ENCODE measurements at places on chromosomes 16 and 17.

DNA sequence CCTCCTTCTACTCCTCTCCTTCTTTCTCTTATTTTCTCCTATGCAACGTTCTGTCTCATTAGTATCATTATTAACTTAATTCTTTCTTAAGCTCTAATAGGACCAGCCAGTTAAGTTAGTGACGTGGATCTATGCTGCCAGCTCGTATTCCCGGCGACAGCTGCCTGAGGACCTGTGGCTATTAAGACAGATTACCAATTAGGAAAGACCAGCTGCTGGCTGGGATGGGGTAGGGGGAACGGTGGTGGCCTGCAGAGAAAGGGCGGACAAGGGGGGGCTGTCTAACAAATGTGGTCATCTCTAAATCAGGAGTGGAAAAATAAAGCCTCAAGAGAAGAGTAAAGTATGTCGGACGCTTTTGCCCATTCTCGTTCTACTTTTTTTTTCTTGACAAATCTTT lies 770 bp upstream of the MYH3 start:
- no peak for DNase-seq

- no peak for DNase-seq
These were observed 142.2 kb downstream of the AATF start for GRCh38 chr17:37090941-37091340.

GRCh38 chr16:11452746-11453389 lies 107.6 kb downstream of the RMI2 start:
- no peak for DNase-seq

DNA sequence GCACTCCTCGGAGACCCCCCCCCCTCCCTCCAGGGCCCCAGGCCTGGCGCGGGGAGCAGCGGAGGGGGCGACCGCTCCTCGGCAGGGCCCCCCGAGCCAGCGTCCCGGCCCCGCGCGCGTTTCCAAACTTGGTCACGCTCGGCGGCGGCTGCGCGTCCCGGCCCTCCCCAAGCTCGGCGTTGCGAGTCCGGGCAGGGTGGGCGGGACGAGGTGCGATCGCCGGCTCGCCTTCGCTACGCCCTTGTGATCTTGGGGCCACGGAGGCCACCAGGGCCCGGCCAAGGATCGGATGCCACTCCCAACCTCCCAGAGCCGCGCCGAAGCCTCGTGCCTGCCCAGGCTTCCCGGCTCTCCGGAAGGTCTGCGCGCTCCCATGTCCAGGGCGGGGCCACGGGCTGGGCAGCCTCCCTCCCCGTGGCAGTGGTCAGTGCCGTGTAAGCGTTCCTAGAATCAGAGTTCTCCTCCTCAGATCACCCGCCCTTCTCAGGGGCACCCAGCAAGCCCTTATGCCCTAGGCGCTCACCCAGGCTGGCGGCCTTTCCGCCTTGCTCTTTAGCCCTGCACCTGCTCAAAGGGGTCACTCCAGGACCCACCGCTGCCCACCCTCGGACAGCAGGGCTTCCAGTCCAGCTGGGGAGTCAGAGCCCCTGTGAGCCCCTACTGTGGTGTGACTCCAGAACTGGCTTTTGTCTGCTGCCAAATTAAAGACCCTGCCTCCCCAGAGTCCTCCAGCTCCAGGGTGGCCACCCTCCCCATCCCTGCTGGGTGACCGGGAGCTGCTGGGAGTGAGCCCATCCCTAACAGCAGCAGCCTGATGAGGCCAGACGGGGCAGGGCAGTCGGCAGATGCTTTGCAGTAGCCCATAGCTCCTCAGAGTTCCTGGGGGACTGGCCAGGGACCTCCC lies 12.2 kb upstream of the MRPS23 start:
- DNase-seq = no peak

DNA sequence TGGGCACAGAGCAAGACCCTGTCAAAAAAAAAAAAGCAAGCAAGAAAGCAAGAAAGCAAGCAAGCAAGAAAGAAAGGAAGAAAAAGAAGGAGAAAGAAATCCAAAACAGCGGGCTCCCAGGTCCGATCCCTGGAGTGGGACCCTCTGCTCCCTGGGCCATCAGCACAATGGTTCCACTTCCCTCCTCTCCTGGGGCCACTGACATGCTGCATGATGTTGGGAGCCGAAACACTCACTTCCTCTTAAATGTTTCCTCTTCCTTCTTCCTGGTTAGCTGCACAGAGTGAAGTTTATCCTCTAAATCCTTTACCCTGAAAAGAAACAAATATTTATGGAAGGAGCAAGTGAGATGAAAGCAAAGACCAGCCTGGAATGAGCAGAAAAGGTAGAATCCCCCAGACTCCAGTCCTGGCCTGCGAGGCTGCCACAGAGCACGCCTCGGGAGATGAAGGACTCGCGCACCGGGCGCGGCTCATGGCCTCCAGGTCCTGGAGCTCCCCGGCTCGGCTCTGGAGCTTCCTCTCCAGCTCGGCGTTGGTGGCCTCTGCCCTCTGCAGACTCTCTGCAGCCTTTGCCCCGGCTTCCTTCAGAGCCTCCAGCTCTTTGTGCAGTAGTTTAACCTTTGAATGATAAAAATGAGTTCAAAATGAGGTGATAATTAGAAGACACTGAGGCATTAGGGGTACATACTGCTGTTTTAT lies 19.0 kb downstream of the CCDC57 start:
- DNase-seq = no peak

DNA sequence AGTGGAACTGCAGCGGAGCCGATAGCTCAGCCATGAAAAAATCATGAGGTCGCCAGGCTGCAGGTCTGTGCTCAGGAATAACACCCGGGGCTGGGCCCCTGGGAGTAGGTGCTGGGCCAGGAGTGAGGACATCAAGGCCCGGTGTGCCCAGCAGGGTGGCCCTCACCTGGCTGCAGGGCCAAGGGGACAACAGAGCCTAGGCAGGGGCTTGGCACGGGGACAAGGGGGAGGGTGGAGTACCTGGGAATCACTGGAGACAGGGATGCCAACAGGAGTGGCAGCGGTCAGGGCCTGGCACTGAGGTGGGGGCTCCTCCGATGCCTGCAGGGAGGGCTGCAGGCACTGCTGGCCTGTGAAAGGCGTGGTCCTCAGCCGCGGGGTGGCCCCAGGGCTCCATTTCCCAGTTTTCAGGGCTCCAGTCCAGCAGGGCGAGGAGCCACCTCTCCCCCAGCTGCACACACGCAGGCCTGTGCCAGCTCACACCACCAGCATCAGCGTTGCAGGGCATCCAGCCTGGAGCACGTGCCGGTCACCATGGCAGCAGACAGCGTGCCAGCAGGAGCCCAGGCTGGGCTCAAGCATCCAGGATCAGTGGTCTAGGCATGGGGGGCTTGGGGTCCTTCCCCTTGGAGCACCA lies 4.7 kb upstream of the FSCN2 start:
- DNase-seq = no peak

GRCh38 chr17:44033861-44034408 lies 19.2 kb upstream of the TMEM101 start:
- no peak for DNase-seq

DNA sequence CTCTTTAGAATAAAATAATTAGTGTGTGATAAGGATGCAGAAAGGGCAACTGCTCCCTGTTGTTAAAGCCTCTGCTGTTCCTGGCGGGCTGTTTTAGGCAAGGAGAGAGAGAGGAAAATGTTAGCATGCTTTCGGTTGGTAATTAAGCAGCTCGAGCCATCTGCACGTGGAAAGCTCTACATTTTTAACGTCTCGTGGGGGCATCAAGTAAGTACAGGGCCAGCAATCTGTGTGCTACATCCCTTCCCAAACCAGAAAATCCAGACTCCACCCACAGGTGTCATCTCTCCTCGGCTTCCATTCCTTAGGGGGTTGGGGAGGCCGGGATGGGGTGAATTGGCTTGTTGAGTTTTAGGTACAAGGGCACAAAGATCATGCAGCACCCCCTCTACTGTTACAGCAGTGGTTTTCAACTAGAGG lies 62.4 kb upstream of the MARCHF10 start:
- DNase-seq = no peak

DNA sequence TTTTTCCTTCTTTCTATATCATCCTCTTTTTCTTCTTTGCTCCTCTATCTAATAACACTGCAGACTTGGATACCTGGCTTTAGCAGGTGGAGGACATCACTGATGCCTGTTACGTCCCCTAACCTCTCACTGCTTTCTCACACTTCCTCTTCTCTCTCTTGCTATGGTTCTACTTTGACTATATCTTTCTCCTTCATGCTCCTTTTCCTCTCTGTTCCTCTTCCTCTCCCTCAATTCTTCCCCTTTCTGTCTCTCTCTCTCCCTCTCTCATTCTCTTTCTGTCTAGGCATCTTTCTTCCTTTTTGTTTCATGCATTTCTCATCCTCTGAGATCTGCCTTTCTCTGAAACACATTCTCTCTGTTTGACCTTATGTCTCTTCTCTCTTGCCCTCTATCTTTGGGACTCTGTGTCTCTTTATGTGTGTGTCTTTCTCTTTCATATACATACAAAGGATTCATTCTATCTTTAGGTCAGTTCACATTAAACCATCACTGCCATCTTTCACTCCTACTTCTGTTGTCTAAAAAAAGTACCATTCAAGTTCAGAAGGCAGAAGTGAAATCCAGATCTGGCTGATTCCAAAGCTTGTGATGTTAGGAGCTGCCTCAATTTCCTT lies 353.7 kb downstream of the SHISA9 start:
- no peak for DNase-seq

DNA sequence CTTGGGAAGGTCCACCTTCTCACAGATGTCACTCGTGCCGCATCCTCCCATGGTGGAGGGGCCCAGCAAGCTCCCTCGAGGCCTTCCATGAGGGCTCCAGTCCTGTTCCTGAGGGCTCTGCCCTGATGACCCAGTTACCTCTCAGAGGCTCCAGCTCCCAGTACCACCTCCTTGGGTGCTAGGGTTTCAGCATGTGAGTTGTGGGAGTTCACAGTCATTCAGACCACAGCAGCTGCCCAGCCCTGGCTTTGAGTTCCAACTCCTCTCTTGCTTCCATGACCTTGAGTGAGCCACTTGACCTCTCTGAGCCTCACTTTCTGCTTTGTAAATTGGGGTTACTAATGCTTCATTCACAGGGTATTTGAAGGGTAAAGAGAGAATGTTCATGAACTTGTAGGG lies 37.1 kb upstream of the LGALS9 start:
- no peak for DNase-seq

- DNase-seq = peak; percentile 46
These were observed 10.6 kb downstream of the KSR1 start for GRCh38 chr17:27466743-27467375.

GRCh38 chr16:11211977-11212797 lies 43.8 kb downstream of the SOCS1 start:
- no peak for DNase-seq

DNA sequence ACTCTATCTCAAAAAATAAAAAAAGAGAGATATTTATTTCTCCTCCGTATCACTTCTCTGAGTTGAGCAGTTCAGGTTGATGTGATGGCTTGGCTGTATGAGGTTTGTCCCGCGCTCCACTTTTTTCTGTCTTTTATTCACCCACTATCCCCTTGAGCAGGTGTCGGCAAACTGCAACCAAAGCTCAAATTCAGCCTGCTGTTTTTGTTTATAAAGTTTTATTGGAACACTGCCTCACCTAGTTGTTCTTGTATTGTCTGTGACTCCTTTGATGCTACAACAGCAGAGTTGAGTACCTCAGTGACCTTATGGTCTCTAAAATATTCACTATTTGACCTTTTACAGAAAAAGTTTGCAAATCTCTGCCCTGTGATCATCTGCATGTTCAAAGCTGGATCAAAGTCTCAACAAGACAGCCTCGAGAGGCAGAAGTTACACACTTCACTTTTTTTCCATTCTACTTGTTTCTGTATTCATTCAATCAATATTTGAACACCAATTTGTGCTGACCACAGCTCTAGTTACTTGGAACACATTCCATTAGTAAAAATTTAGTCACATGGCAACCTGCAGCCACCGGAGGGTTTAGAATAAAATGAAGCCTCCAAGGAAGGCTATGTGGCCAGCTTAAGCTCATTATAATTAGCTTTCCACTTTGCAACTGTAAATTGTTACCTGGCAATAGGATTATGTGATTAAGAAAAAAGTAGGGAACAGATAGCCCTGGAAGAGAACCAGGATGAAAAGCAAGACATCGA lies 945.8 kb downstream of the KCNJ2 start:
- DNase-seq = no peak

- no peak for DNase-seq
These were observed 155.3 kb downstream of the CYB561 start for GRCh38 chr17:63290784-63291183.
